ENCODE measurements at places on chromosomes 4 and X.

DNA sequence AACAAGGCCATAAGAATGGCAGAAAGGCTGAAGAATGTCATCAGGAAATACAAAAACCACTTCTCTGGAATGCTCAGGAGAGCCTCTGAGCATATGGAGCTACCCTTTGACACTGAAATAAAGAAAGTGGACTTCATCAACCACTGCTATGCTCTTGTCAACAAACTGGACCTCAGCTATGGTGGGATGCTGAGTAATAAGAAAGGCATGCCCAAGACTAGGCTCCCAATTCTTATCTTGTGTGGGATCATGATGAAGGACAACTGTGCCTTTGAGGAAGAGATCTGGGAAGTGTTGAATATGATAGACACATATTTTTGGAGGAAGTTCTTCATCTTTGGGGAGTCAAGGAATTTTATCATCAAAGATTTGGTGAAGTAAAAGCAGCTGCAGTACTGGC is 86.9 kb upstream of the MAGEB16 start:
- DNase-seq: no peak

GRCh38 chr4:152011469-152011868 is 250.7 kb upstream of the GATB start:
- no peak for DNase-seq

GRCh38 chrX:6002056-6002455 is 226.6 kb downstream of the NLGN4X start:
- no peak for DNase-seq

DNA sequence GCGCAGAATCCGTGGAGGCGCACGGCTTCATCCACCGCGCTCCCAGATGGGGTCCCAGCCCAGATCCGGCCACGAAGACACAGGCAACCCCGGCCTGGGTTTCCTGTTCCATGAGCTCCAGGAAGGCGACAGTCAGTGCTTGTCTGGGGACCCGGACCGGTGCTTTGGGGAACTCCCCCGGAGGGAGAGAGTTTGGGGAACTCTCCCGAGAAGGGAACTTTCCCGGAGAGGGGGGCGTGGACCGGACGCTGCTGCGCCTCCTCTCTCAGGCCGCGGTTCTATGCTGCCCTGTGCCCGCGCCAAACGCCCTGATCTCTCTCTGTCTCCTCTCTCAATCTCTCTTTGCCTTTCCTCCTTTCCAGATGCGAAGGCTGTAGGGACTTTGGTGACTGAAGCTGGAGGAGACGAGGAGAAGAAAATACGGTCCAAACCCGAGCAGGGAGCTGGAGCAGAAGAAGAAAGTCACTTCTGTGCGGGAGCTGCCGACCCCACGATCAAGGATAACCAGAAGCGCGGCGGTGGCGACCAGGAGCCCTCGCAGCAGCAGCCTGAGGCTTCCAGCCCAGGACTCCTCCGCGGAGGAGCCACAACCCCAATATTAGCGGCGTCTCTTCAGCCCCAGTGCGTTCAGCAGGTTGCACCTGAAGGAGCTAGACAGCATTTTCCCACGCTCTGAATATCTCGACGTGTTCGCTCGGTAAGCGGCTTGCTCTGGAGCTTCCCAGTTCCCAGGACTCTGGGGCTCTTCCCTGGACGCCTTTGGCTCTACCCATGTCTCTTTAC is 47.6 kb upstream of the NKAP start:
- DNase-seq: no peak

- no peak for DNase-seq
These were observed 68.2 kb downstream of the MAGEA10 start for GRCh38 chrX:152070144-152070543.

GRCh38 chr4:157791236-157791635 is 381.6 kb downstream of the GASK1B start:
- DNase-seq: no peak

- no peak for DNase-seq
These were observed 378.1 kb downstream of the PDGFC start for GRCh38 chr4:156593464-156593863.

DNA sequence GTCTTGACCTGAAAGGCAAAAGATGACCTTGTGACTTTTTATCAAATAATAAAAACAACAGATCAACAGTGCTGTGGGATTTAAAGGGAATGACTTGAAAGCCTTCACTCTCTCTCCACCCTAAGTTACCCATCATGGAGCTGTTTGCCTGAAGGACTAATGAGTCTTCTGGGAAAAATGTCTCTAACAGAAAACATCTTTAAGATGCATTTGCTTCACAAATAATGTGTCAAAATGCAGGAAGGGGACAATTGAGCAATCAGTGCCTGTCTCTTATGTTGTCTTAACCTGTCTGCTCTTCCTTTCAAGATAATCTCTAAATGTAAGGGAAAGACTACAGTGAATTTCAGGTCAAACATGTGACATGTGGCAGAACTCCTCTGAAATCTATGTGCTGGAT is 766.6 kb downstream of the PDHA2 start:
- no peak for DNase-seq

DNA sequence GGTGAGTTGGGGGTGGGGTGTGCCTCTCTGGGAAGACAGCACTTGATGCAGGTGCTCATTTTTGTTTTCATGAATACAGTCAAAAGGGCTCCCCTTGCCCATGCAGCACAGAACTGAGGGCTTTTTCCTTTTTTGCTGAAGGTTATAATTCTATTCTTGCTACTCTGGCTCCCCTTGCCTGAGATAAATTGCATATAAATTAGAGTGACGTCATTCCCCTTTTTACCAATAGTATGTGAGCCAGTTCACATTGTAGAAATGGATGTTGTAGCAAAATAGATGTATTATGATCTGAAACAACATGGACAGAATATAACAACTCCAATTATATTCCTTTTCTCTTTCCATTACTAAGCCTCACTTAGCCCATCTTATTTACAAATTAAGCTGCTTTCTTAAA is 28.4 kb downstream of the CXorf58 start:
- DNase-seq: no peak

- DNase-seq: no peak
These were observed 70.6 kb downstream of the ATP11C start for GRCh38 chrX:139862208-139862607.

DNA sequence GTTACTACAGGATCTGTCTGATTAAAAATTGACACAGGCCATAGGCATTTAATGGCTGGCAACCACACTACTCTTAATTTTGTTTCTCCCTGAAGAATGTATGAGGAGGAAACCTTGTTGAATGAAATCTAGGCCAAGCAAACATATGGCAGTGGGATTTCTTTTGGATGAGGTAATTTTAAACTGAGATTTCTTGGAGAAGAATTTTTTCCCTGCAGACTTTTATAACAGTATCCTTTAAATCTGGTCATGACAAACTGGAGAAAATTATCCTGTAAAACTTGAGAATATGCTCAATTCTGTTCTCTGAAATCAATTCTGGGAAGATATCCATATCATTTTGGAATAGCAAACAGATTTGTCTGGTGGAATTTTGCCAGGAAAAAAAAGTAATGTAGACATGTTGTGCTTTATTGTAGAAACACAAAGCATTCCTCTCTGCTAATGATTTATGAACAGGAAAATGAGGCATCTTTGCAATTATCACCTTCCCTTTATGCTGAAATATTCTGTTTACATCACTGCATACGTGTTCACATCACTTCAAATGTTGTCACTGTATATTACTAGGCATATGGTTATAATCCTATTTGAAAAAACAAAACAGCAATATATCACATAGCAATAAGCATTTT is 108.3 kb upstream of the ARSJ start:
- peak; percentile 7 for DNase-seq

DNA sequence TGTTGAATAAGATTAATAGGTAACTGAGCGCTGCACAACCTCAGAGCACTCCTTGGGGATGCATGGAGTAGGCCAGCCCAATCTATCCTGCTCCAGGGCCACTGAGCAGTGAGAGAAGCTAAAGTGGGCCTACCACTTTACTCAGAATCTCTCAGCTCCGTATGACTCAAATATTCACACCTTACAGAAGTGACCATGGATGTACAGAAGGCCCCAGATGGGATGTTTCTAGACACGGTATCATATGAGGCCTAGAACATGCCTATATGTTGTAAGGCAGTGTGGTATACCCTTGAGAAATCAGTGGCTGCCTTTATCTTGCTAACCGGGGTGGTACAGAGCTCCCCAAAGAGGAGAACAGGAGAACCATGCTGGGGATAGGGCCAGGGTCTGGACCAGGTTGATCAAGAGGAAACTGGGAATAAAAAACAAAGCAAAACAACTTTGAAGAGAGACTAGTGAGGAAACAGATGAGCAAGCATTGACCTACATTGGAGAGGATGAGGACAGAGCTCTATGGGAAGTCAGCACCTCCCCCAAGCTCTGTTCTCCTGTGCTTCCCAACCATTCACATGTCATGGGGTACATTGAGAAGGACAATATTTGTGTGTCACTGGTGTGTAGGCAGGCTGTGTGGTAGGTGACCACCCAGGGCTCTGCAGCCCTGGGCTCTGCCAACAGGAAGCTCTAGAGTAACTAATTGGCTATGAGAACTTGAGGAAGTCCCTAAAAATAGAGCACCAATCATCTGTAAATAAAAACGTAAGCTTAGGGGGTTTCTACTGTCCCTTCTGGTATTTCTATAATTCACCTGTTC is 31.4 kb downstream of the HOPX start:
- DNase-seq: no peak

DNA sequence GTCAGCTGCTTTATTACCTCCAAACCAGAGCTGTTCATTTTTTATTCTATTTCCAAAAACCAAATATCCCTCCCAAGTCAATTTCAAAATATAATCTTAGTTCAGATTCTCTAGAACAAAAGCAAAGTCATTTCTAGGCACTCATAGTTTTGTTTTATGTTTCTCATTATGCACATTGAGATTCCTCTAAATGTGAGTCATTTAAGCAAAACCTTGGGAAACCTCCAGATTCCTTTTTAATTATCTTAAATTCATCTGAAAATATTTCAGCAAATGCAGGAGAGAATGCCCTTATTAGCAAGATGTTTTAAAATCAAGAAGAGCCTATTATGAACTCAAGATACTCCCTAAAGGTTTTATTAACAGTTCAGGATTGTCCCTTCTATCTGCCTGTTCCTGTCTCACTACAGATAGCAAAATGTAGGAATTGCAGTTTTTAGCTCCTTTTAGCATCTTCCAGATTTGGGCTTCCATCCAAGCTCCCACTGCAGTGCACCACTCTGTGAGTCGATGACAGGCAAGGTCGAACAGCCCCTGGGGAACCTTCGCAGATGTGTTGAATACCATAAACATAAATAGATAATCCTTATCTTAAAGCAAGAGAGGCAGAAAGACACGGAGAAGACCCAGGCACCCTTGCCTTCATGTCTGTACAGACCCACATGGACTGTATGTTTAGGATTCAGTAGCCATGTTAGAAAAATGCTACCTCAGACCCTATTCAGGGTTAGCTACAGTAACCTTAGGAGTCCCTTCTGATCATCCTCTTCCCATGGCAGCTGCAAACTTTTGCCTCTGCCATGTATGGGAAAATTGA is 11.3 kb upstream of the SLC9A7 start:
- peak; percentile 9 for DNase-seq

DNA sequence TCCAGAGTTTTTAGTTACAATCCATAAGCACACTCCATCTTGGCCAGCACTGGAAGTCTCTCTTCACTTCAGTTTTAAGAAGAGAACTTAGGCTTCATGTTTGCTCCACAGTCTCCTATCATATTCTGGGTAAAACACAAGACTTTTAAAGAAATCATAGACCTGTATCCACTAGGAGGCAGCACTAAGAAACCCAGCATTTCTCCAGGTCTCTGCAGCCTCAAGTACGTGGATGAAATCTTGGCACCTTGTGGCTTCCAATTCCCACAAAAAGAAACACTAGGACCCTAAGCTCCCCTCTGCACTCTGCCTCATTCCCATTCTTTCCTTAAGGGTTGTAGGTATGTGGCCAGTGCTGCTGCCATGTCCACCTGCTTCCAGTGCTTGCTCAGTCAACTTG is 367.3 kb upstream of the CASK start:
- no peak for DNase-seq

DNA sequence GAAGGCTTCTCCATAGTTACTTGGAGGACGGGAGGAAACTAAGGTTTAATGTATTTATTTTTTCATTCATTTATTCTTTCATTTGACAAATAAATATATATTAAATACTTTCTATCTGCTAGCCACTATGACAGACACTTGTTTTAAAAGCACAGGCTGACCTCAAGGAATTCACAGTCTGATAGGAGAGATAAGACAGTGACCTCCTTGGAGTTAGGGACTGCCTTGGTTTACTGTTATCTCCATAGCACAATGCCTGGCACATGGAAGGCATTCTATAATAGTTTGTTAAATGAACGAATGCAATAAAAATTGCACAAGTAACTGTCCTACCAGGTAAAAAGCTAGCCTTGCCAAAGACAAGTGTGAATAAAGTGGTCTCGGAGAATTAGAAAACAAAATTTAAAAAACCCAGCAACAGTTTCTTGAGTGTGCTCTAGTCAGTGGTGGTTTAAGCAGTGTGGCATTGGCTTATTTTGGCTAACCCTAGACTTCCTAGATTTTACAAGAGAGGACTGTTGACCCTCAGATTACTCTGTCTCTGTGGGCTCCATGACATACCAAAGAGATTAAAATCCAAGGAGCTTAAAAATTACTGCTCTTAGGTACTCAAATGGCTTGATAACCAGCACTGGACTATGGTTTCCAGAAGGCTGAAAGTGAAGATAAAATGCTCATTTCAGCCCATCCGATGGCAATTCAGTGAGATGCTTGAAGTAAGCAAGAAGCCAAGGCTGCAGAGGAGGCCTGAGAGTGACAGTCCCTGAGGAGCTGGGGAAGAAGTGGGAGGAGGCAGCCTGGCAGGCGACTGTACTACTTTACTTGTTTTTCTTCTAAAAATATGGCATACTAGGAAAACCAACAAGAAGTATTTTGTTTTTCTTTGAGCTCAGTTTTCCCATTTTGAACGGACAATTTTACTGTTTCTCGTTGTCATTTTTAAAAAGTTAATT is 9.6 kb downstream of the AFP start:
- no peak for DNase-seq

DNA sequence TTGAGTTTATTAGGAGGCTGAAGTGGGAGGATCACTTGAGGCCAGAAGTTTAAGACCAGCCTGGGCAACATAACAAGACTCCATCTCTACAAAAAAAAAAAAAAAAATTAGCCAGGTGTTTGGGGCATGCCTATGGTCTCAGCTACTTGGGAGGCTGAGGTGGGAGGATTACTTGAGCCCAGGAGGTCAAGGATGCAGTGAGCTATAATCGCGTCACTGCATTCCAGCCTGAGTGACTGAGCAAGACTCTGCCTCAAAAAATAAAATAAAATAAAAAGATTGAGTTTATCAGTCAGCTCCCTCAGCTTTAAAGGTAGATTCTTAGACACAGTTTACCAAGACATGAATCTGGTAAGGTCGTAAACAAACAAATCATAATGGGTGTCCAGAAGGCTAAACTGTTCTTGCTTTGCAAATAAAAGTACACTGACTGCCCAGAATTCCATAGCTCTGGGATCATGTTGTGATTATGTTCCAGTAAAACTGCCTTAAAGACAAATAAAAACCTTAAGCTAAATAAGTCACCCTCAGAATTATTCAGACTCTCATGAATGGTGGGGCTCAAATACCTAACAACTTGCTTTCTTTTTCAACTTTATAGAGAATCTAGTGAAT is 18.7 kb downstream of the APOO start:
- DNase-seq: peak; percentile 31

DNA sequence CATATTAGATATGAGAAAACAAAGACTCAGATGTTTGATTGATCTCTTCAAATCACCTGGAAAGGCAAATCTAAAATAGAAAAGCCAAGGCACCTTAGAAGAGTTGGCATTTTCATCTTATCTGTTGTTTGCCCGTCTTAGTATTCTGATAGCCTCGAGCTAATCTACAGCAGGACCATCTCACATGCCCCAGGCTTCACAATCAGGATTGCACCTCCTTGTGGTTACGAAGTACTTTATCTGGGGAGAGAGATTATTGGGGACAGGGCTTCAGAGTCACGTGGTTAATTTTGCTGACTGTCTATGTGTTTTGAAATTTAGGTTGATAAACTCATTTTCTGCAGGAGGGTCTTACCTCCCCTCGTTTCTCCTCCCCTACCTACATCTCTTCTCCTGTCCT is 313.1 kb upstream of the ANXA10 start:
- no peak for DNase-seq
